Gastrocnemius medialis (tissue), 4 donors: ENCODE measurements at places on chromosomes 3 and 15. TPM values are rescaled to one million over a fixed set of nuclear protein-coding genes. Genes with fewer than 3 reads are reported as not detected.

- no peak for DNase-seq
Observed at GRCh38 chr15:59059076-59059597, 45.8 kb upstream of the CCNB2 start.

The LRRIQ4 gene
- 0.13 TPM for total RNA-seq

The STRC gene
- total RNA-seq: 0.41 TPM

The CCR9 gene
- 0.13 TPM for total RNA-seq
